CD4-positive, alpha-beta T cell treated with Interleukin-21 for 1 hour (primary cell): ENCODE measurements at places on chromosomes 11 and 22.

GRCh38 chr11:67483831-67484665 is 1.2 kb downstream of the AIP start:
- DNase-seq: peak; percentile 70

DNA sequence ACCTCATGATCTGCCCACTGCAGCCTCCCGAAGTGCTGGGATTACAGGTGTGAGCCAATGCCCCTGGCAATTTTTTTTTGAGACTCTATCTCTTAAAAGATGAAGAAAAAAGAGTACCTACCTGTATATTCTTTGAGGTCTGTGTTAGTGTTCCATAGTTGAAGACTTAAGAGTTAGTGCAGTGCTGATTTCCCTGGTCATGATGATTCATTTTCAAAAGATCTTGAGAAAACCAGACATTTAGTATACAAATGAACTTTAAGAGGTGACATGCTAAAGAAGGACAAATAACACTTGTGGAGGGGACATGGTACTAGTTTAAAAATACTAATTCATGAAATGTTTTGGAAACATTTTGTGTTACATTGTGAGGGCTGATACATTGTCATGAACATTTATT is 17.7 kb downstream of the CBL start:
- no peak for DNase-seq

DNA sequence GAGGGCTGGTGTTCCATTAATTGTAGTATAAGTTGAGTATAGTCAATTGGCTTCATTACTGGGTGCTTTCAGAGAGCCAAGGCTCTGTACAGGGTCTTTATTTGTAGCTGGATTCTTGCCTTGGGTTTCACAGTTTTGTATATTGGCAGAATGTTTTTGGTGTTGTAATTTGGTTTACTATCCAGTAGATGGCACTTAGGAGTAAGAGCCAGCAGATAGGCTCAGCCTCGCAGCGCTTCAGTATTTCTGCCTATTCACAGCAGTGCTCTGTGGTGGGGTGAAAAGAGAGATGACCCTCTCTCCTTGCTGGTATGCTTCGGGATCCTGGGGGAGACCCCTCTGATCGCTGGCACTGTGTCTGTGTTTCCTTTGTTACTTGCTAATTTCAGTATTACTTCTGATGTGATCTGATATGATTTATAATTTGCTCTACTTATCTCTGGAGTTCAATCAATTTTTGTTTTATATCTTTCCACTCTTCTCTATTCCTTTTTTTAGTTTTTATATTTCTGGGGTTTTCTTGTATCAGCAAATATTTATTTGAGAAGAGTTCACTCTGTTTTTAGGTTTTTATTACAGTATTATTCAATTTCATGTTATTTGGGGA is 52.2 kb downstream of the ANO5 start:
- peak; percentile 7 for DNase-seq

GRCh38 chr11:6406370-6406769 is 12.5 kb downstream of the APBB1 start:
- no peak for DNase-seq

- DNase-seq: no peak
Observed at GRCh38 chr22:26672060-26672471, 14.7 kb downstream of the MIAT start.

- no peak for DNase-seq
Observed at GRCh38 chr11:123694551-123694950, 40.1 kb upstream of the SCN3B start.

DNA sequence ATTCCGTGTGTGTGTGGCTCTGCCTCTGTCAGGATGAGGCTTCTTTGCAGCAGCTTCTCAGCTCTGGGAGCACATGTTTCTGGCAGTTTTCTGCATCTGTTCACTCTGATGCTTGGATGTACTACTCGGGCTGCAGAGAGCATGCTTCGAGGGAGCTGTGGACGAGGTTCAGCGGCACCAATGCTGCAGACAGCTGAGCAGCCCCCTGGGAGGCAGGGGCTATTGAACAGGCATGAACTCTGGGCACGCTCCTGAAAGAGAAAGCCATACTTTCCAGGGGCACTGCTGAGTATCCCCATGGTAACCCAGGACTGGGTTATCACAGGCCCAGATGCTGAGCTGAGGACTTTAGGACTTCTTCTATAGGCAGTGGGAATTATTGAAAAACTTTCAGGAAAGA is 33.8 kb downstream of the ADAMTS8 start:
- no peak for DNase-seq

DNA sequence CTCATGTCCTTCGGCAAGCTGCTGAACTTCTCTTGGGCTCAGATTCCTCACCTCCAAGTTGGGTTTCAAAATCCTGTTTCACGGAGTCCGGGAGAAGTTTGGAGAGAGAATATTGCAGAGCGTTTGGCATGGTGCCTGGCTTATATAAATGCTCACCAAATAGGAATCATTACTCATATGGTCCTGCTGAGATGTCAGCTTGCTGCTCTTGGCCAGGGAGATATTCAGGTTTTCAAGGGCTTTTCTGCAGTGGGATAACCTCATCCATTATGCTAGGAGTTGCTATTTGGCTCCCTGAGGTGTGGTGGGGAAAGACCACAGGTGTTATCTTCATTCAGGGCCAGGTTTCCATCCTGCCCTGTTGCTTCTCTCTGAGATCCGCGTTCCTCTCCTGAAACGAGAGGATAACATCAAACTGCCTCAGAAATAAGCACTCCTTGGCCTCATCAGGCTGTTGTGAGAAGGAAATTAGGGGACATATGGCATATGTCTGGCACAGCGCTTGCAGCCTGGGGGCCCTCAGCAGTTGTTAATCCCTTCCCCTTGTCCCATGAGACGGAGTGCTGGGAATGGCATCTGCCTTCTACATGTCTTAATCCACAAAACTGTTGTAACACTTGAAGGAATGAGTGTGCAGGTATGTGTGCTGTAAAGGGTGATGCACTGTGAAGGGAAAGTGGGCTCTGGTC is 29.9 kb upstream of the ACER3 start:
- DNase-seq: no peak

DNA sequence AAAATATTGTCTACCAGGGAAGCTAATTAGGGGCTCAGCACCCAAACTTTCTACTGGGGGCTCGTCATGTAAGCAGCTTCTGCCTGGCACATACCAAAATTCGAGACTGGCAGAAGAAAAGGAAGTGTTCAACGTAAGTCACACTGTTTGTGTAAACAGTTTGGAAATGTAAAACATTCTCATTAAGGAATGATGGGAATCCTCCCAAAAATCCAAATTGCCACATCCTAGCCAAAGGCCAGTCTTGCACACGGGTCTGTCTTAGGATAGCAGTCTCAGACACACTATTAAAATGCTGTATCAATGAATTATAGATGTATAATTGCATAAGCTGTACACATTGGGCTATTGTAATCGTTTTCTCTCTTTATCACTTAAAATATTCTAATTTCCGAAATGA is 28.9 kb downstream of the CUL5 start:
- DNase-seq: no peak

DNA sequence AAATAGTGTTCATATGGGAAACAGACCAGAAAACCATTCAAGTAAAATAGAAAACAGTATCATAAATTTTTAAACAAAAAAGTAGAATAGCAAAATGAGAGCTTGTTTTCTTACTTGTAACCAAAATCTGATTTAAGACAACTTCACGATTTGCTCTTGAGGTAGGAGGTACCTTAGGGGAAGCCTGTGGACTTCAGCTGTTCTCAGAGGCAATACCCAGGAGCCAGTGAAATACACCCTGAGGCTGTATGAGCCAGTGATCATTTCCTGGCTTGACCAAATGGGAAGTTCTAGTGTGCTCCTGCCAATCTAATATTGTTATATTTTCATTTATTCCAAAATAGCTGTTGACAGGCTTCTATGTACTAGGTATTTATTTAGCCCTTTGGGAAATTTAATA is 104.8 kb downstream of the ARHGAP42 start:
- no peak for DNase-seq

- no peak for DNase-seq
Observed at GRCh38 chr11:1290052-1291040, 19.1 kb downstream of the TOLLIP start.

DNA sequence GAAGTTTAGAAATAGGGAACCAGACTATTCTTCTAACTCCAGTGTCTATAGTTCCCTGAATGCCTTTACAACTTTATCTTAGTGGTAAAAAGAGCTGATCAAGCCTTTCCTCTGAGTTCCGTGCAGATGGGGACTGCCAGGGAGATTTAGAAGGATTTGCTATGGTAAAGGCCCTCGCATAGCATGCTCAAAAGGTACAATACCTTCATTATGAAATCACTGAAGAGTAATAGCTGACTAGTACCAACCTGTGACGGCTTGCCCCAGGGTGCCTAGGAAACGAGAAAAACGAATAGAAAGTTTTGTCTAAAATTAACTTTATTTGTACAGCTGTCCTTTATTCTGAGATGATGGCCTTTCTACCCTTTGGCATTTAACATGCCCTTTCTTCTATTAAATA is 150.1 kb upstream of the ARHGAP42 start:
- DNase-seq: no peak

- DNase-seq: no peak
Observed at GRCh38 chr11:86923999-86924766, 31.0 kb downstream of the FZD4 start.

- DNase-seq: no peak
Observed at GRCh38 chr11:16876837-16877236, 137.4 kb downstream of the PLEKHA7 start.

GRCh38 chr22:19824212-19824925 is 30.3 kb downstream of the GNB1L start:
- DNase-seq: no peak

DNA sequence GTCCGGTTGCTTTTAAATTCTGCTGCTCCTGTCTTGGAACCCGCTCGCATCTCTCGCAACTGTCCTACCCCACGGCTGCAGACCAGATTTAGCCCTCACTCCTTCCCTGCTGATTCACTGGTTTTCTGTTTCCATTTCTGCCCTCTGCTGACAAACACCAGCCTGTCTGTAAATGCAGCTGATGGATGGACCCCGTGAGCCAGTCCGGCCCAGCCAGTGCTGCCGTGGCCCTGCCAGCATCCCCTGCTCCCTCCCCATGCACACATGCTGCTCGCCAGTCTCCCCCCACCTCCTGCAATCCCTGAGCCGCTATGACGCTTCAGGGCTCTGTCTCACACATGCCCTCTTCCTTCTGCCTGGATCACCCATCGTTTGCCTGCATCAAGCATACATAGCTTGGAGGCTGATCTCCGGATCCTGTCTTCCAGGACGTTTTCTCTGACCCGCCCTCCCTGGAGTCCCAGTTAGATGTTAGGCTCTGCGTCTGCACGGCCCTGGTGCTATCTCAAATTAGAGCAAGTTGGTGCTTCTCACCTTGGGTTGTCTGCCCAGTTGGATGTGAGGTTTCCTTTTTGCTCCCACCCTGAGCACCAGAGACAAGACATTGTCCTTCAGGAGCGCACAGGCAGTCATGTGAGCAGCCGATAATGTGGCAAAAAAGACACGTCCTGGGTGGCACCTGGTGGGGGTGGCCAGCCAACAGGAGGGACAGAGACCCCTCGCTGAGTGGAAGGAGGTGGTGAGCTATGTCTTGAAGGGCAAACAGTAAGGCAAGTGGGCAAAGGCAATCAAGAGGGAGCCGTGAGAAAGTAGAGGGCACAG is 4.3 kb upstream of the ACR start:
- DNase-seq: no peak

DNA sequence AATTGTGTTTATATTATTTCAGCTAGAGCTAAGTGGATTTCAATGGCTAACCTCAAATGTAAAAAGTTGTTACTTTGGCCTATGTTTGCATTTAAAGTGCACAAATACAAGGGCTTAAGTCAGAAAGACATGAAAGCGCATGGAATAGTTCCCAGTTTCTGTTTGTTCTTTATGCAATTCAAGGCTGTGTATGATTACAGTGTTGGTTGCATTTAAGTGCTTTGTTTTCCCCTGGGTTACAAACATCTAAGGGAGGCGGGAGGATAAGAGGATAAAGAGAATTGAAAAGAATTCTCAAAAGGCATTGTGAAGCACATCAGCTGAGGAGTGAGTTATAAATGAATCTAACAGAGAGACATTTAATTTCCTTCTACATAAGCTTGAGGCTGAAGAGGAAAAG is 453.4 kb downstream of the NTM start:
- no peak for DNase-seq

DNA sequence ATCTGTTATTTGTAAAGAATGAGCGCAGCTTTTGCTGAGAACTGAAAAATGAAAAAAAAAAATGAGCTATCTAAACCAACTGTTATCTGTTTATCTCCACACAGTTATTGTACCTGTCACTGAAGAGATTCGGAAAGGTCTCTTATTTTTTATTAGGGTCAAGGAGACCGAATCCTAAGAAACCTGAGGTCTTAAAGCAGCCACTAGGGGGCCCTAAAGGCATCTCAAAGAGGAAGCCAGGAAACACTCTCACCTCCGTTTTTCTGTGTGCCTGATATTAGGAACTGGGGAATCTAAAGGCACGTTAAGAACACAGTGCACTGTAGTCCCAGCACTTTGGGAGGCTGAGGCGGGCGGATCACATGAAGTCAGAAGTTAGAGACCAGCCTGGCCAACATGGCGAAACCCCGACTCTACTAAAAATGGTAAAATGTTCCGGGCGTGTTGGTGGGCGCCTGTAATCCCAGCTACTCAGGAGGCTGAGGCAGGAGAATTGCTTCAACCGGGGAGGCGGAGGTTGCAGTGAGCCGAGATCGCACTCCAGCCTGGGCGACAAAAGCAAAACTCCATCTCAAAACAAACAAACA is 3.5 kb upstream of the LARGE1 start:
- peak; percentile 43 for DNase-seq

GRCh38 chr11:91792779-91793262 is 431.8 kb upstream of the FAT3 start:
- no peak for DNase-seq

- DNase-seq: no peak
Observed at GRCh38 chr11:119188067-119188466, 2.8 kb downstream of the NHERF4 start.

DNA sequence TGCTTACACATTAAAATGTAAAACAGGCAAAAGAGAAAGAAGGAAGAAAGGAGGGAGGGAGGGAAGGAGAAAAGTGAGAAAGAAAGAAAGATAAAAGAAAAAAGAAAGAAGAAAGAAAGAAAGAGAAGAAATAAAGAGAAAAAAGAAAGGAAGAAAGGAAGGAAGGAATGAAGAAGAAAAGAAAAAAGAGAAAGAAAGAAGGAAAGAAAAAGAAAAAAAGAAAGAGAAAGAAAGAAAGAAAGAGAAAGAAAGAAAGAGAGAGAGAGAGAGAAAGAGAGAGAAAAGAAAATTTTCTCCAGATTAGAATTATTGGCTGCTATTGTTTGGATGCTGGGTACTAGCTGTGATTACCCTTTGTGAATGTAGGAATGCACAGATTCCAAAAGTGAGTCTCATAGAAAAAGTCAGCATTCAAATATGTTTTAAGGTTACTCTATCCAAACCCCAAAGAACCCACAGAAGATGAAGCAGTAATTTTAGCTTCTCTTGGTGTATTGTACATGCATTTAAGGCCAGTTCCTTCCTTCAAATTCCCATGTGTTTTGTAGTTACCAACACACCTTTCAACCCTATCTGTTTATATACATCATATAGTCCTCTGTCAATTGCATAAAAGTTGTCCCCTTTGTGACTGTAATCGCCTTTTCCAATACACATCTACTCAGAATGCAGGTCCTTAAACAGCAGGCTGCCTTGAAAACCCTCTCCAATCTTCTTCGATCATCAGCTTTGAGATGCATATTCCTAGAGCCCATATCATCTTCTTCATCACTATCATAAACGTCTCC is 789 bp upstream of the FAM111A start:
- no peak for DNase-seq

- no peak for DNase-seq
Observed at GRCh38 chr11:25408146-25408545, 911.3 kb downstream of the LUZP2 start.

- no peak for DNase-seq
Observed at GRCh38 chr11:45661439-45662055, 3.9 kb downstream of the CHST1 start.

- DNase-seq: peak; percentile 80
Observed at GRCh38 chr11:46315033-46315738, 32.1 kb upstream of the DGKZ start.
